Inflammatory macrophage treated with lipopolysaccharide for 1 hour (primary cell): ENCODE measurements at places on chromosomes 2 and 18.

GRCh38 chr2:206241736-206242135 lies 32.7 kb upstream of the ZDBF2 start:
- DNase-seq: no peak

- no peak for DNase-seq
Measured at GRCh38 chr18:33666915-33667314, 88.9 kb downstream of the ASXL3 start.

DNA sequence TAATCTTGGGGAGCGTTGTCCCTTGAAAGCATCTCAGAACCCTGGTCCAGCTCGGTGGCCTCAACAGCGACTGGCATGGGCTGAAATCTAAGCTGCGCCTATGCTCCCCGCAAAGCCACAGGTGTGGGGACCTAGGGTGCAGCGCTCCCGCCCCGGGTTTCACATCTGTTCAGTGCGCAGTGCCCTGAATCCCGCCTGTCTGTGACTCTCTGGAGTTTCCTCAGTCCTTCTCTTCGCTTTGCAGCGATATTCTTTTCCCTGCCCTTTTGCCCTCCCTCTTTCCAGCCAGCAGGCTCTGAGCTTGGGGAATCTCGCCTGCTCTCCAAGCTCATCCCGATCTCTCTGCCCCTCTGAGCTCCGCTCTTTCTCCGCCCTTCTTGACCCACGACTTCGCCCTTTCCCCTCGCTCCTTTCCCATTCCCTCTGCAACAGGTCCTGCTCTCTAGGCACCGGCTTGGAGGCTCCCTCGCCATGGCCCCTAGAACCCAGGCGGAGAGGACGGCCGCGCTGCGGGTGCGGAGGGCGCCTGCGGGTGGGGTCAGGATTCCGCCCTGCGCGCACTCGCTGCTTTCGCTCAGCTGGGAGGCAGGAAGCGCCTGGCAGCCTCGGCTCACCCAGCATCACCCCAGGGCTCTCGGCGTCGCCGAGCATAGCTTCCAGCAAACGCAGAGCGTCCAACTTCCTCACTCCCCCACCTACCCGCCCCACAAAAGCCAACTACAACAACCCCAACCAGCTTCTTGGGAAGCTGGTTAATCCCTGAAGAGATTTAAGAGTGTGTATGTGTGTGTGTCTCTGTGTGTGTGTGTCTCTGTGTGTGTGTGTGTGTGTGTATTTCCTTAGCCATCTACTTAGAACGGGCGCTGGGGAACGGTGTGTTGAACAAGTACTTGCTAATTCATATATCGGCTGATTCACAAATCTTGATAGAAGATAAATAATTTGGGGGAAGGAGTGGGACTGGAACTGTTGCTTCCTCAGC lies 1.1 kb downstream of the GRP start:
- no peak for DNase-seq

- DNase-seq: no peak
Measured at GRCh38 chr2:28095622-28096021, 205.1 kb downstream of the BABAM2 start.

DNA sequence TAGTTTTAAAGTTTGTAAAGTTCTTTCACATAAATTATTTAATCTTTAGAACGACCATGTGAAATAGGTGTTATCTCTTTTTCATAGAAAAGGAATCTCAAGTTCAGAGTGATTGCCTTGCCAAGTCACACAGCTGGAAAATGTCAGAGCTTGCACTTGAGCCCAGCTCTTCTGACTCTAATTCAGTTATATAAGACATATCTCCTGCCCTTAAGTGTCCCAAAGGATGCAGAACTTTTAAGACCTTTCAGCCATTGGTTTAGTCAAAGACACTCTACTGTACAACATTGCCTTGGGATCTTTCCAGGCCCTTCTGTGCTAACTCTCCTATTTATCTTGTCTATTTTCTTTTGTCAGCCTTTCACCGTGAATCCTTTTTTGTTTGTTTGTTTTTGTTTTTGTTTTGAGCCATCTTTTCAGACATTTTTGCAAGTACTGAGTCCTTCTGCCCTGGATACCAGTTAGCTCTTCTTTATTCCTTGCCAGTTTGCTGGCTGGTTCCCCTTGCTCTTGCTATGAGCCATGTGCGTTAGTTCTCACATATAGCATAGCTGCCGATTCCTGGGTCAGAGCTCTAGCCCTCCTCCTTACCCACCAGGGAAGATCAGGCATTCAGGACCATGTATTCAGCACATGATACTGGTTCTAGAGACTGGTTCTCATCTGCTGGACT lies 160.0 kb upstream of the MYO3B start:
- no peak for DNase-seq

DNA sequence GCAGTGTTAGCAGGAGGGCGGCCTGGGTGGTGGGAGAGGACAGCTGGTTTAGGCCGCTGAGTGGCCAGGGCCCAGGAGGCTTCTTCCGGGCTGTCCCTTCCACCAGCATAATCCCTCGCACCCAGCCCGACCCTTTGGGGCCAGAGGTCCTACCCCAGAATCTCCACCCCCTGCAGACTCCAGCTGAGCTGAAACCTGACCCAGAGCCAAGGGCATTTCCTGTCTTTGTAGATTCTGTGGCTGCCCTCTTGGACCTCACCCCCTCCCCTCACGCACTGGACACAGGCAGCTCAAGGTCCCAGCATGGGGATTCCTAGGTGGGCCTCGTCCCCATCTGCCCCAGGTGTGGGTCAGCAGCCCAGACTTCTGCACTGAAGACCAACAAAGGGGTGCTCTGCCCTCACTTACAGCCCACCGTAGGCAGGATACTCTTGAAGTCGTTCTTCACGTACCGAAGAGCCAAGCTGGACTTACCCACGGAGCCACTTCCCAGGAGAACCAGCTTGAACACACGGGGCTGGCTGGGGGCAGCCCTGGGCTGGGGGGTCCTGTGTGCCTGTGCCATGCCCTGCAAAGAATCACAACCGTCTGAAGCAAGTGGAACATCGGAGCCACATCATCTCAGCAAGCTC lies 4.8 kb downstream of the RAB17 start:
- DNase-seq: no peak

DNA sequence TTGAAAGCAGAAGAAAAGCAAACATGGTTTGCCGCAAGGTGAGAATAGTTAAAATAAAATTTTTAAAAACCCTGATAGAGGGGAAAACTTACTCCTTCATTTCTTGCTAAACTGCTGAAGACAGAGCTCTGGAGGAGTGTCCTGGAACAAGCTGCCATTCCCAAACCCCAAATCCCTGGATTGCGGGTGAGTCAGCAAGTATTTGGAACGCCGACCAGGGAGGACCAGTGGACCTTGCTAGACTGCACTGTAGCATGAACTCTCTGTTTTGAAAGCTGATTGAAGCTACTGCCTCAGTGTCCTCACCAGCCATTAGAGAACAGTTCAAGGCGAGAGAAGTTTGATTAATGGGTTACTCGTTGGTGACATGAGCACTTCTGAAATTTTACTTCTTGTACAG lies 99.4 kb upstream of the RASGRP3 start:
- DNase-seq: no peak
